IgD-negative memory B cell (primary cell): ENCODE measurements at places on chromosomes 16 and 17. TPM values are rescaled to one million over a fixed set of nuclear protein-coding genes. Genes with fewer than 3 reads are reported as not detected.

TPSD1 gene
- not detected for polyA plus RNA-seq

CIAO2B gene
- polyA plus RNA-seq = 104 TPM

SECTM1 gene
- 0.83 TPM for polyA plus RNA-seq

CLEC18B gene
- not detected for polyA plus RNA-seq

MAF gene
- not detected for polyA plus RNA-seq

MYH3 gene
- polyA plus RNA-seq = 1.6 TPM

SPIRE2 gene
- polyA plus RNA-seq = 0.19 TPM

KRT17 gene
- not detected for polyA plus RNA-seq

MYH1 gene
- polyA plus RNA-seq = not detected

SHISA9 gene
- not detected for polyA plus RNA-seq

KRT12 gene
- polyA plus RNA-seq = not detected

QPRT gene
- polyA plus RNA-seq = not detected

INO80E gene
- polyA plus RNA-seq = 6.0 TPM

WNT9B gene
- not detected for polyA plus RNA-seq

PROCA1 gene
- polyA plus RNA-seq = 2.7 TPM

ALOX12B gene
- polyA plus RNA-seq = 0.41 TPM

KRT33A gene
- not detected for polyA plus RNA-seq

SGCA gene
- 2.9 TPM for polyA plus RNA-seq

EVI2B gene
- 192 TPM for polyA plus RNA-seq

HEATR9 gene
- not detected for polyA plus RNA-seq

TP53TG3C gene
- polyA plus RNA-seq = not detected

SNAI3 gene
- 12.3 TPM for polyA plus RNA-seq

TPSAB1 gene
- not detected for polyA plus RNA-seq

SCNN1B gene
- polyA plus RNA-seq = 0.24 TPM

CD300LB gene
- not detected for polyA plus RNA-seq

TP53TG3B gene
- polyA plus RNA-seq = not detected

MT4 gene
- polyA plus RNA-seq = not detected

SLC7A6 gene
- 13.8 TPM for polyA plus RNA-seq

GSG1L gene
- not detected for polyA plus RNA-seq

CLEC3A gene
- polyA plus RNA-seq = not detected

DNAH17 gene
- 1.1 TPM for polyA plus RNA-seq
